ENCODE measurements at places on chromosomes 6 and 20. TPM values are rescaled to one million over a fixed set of nuclear protein-coding genes. Genes with fewer than 3 reads are reported as not detected.

Gene SPDEF
- not detected for total RNA-seq

Gene SIRPG
- not detected for total RNA-seq

Gene ATP6V1G2
- 0.66 TPM for total RNA-seq

Gene PREX1
- total RNA-seq: 5.3 TPM

Gene CENPW
- total RNA-seq: 1.3 TPM

Gene CBLN4
- total RNA-seq: not detected

Gene TREML1
- total RNA-seq: 0.39 TPM

Gene DLK2
- total RNA-seq: not detected

Gene KIF25
- total RNA-seq: 0.43 TPM

Gene BAG2
- 9.3 TPM for total RNA-seq

Gene MLIP
- 170 TPM for total RNA-seq

Gene MUC22
- 0.08 TPM for total RNA-seq

Gene BMP6
- 4.9 TPM for total RNA-seq

Gene GRIK2
- 2.9 TPM for total RNA-seq

Gene MAFB
- 63.2 TPM for total RNA-seq

Gene BTN1A1
- not detected for total RNA-seq
